ENCODE measurements at places on chromosomes 5 and 9.

GRCh38 chr5:79547982-79548381 is 34.0 kb upstream of the HOMER1 start:
- DNase-seq, result peak; percentile 80

DNA sequence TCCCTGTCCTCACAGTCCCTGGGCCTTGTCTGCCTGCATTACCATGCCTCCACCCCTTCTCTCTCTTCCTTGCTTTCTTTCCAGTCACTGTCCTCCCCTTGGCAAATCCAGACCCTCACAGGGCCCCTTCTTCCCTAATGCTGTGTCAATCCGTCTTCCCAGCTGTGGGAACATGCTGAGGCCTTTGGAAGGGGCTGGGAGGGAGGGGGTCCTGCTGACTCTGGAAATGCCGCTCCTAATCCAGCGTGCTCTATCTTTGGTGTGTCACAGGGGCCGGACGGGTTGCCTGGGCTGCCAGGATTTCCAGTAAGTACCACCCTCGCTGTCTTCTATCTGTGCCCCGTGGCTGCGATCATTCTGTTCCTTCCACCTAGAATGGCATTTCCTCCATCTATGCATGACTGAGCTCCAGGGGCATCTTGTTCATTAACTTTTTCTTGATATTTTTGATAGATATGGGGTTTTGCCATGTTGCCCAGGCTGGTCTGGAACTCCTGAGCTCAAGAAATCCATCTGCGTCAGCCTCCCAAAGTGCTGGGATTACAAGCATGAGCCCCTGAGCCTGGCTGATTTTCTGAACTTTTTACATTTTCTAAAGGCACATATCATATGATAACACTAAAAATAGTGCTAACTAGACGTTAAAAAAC is 64.5 kb upstream of the TGFBR1 start:
- DNase-seq, result no peak

DNA sequence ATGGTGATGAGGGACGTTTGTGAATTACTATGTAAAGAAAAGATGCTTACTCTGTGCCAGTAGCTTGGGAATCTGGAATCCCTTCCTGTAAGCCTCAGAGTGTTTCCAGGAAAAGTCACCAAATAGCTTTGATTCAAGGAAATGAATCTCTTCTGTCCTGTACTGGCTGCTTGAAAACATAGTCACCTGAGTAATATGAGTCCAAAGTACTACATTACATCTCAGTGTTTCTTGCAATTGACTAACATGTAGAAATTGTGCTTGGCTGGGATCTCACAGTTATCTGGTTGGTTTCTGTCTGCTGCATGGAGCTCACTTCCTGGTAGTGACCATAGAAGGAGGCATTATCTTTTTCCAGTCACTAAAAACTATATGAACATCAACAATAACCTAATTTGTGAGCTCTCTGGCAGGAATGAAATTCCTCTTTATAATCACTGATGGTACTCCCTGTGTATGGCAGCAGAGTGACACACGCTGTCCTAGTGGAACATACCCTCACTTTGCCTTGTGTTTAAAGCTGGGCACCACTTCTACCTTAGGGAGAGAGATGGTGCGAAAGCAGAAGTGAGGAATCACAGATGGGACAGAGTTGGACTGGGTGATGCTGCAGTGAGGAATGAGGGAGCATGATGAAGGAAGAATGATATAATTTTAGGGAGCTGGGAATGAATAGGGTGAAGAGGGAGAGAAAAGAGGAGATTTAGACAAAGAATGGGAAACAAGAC is 568.5 kb downstream of the RAB3C start:
- DNase-seq, result no peak

DNA sequence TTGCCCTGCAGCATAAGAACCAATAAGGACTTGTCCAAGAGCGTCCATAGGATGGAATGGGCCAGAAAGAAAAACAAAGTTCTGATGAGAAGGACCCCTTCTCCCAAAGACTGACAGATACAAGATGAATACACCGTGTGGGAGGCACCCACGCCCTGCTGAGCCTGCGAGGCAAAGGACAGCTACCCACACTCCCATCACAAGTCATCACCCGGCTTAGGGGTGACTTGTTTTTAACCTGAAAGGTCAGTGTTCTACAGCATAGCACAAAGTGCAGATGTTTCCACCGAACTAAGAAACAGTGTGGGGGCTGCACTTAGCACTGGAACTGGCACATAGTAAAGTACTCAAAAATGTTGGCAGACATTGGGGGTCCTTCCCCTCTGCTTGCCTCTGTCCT is 13.9 kb downstream of the TNIP1 start:
- no peak for DNase-seq
